A549 treated with GW870086 at 1 μM for 4 hours (cell line): ENCODE measurements at places on chromosomes 7 and 10. TPM values are rescaled to one million over a fixed set of nuclear protein-coding genes. Genes with fewer than 3 reads are reported as not detected.

The PLAC9 gene
- total RNA-seq, result 0.38 TPM in 1 of 5 replicates, not detected in the others

The DOCK1 gene
- total RNA-seq, result 18.3 to 25.8 TPM (median 23.5 TPM) in 5 replicates

The TRPV5 gene
- not detected in 5 replicates for total RNA-seq

The GRB10 gene
- 57.9 to 72.5 TPM (median 67.0 TPM) in 5 replicates for total RNA-seq

The SGMS1 gene
- 38.4 to 51.9 TPM (median 48.4 TPM) in 5 replicates for total RNA-seq

The ITGB1 gene
- total RNA-seq, result 646 to 1,037 TPM (median 960 TPM) in 5 replicates

The HMX3 gene
- total RNA-seq, result 0.19 TPM in 1 of 5 replicates, not detected in the others

The ASB4 gene
- total RNA-seq, result 0.14 to 0.37 TPM (median 0.22 TPM) in 5 replicates

The BAIAP2L1 gene
- 45.7 to 57.5 TPM (median 53.0 TPM) in 5 replicates for total RNA-seq

The CARD11 gene
- 1.5 to 2.4 TPM (median 1.9 TPM) in 5 replicates for total RNA-seq

The EPHA1 gene
- total RNA-seq, result 0.15 to 0.29 TPM in 2 of 5 replicates, not detected in the others

The ACHE gene
- 2.2 to 3.0 TPM (median 2.8 TPM) in 5 replicates for total RNA-seq

The CH25H gene
- 0.19 to 0.38 TPM (median 0.22 TPM) in 5 replicates for total RNA-seq

The HTR5A gene
- not detected in 5 replicates for total RNA-seq

The PKD2L1 gene
- 0.06 to 0.39 TPM (median 0.08 TPM) in 4 of 5 replicates, not detected in the other for total RNA-seq

The SP4 gene
- total RNA-seq, result 0.69 to 1.2 TPM (median 1.1 TPM) in 5 replicates

The NEUROG3 gene
- total RNA-seq, result not detected in 5 replicates

The PIK3AP1 gene
- total RNA-seq, result 0.67 to 1.2 TPM (median 1.0 TPM) in 5 replicates

The GATAD1 gene
- 17.2 to 20.7 TPM (median 18.2 TPM) in 5 replicates for total RNA-seq

The SFR1 gene
- total RNA-seq, result 14.7 to 20.6 TPM (median 17.4 TPM) in 5 replicates

The NRG3 gene
- not detected in 5 replicates for total RNA-seq

The COL17A1 gene
- 1.5 to 2.2 TPM (median 1.8 TPM) in 5 replicates for total RNA-seq

The TSPAN13 gene
- 13.1 to 19.3 TPM (median 17.6 TPM) in 5 replicates for total RNA-seq

The GDF10 gene
- total RNA-seq, result 0.06 to 0.22 TPM (median 0.07 TPM) in 4 of 5 replicates, not detected in the other

The TEX47 gene
- total RNA-seq, result not detected in 5 replicates

The C7orf57 gene
- 0.18 to 0.79 TPM (median 0.26 TPM) in 5 replicates for total RNA-seq

The HNRNPF gene
- total RNA-seq, result 305 to 356 TPM (median 349 TPM) in 5 replicates
